ENCODE measurements at places on chromosomes 11 and 22.

- peak; percentile 19 for DNase-seq
These were observed 757 bp downstream of the RNASEH2C start for GRCh38 chr11:65719871-65720210.

DNA sequence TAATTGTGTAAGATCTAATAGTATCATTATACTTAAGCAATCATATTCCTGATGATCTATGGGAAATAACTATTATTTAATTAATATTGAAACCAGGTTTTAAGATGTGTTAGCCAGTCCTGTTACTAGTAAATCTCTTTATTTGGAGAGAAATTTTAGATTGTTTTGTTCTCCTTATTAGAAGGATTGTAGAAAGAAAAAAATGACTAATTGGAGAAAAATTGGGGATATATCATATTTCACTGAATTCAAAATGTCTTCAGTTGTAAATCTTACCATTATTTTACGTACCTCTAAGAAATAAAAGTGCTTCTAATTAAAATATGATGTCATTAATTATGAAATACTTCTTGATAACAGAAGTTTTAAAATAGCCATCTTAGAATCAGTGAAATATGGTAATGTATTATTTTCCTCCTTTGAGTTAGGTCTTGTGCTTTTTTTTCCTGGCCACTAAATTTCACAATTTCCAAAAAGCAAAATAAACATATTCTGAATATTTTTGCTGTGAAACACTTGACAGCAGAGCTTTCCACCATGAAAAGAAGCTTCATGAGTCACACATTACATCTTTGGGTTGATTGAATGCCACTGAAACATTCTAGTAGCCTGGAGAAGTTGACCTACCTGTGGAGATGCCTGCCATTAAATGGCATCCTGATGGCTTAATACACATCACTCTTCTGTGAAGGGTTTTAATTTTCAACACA is 6.4 kb downstream of the BIRC3 start:
- DNase-seq = peak; percentile 57

DNA sequence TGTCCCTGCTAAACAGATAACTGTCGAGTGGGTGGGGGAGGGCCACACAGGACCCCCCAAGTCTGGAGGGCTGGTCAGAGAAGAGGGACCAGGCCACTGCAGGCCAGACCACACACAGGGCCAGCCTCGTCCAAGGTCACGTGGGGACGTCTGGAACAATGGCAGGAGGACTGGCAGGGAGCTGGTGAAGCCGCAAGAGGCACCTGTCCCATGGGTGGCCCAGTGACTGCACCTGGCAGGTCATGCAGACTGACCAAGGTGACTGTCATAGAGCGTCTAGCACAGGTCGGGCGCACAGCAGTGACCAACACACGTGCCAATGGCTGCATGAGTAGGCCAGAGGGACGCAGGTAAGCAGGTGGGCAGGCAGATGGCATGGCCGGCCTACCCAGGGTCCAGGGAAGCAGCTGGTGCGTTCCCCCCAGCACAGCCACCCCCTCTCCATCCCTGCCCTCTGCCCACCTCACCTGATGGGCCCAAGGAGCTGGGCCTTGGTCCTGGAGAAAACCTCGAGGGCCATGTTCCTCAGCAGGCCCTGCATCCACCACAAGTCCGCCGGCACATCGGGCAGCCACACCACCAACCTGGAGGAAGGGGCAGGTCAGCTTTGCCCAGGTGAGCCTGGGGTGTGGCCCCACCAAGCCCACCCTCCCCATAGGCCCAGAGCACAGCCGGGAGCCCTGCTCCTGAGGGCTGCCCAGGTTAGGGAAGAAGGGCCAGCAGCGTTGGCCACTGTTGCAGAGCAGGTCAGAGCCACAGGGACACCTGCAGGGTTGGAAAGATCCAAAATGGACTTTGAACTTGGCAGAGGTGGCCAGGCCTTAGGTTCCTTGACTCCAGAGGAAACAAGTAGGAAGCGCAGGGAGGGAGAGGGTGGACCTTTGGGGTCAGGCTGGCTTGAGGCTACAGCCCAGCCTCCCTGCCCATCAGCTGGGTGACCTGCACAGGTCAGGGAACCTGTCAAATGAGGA is 10.4 kb downstream of the PNPLA5 start:
- no peak for DNase-seq

GRCh38 chr11:98036810-98037209 is 983.9 kb upstream of the CNTN5 start:
- no peak for DNase-seq

GRCh38 chr11:77324508-77324907 is 23.0 kb upstream of the GDPD4 start:
- peak; percentile 29 for DNase-seq

DNA sequence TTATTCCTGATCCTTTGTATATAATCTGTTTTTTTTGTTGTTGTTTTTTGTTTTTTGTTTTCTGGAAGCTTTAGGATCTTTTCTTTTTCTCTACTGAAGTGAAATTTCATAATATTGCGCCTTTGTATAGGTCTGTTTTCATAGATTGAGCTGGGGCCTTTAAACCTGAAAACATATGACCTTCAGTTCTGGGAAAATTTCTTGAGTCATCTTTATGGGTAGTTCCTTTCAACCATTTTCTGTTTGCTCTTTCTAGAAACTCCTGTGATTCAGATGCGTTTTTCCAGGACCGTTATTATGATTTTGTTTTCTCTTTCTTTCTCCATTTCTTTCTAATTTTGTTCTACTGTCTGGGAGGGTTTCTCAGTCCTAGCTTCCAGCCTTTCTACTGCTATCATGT is 43.7 kb downstream of the BSX start:
- no peak for DNase-seq

GRCh38 chr22:20509344-20510047 is 2.1 kb downstream of the MED15 start:
- peak; percentile 91 for DNase-seq

DNA sequence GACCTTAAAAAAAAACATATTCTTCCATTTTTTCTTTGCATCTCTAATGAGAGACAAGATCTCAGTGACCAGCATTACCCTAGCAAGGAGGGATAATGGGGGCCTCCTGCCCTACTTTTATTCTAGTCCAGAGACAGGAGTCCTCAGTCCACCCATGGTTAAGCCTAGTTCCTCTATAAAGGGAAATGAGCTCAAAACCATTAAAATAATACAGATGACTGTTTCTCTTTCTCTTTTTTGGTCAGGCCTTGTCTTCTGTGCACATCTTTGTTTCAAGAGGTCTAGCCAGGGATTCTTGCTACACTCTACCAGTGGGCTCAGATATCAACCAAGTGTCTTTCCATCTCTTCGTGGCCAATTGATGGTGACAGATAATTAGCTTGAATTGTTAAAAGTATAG is 73.1 kb downstream of the MPPED2 start:
- DNase-seq = no peak

GRCh38 chr11:35947437-35947836 is 3.6 kb downstream of the LDLRAD3 start:
- DNase-seq = no peak

- no peak for DNase-seq
These were observed 70.8 kb downstream of the PANX1 start for GRCh38 chr11:94199136-94200130.

DNA sequence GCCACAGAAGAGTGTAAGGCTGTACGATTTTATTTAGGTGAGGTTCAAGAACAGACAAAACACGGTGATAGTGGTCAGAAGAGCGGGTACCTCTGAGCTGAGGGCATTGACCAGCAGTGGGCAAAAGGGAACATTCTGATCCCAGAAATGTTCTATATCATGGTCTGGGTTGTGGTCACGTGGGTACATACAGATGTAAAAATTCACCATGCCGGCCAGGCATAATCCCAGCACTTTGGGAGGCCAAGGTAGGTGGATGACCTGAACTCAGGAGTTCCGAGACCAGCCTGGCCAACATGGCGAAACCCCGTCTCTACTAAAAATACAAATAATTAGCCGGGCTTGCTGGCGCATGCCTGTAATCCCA is 31.1 kb upstream of the GCAT start:
- DNase-seq = no peak

DNA sequence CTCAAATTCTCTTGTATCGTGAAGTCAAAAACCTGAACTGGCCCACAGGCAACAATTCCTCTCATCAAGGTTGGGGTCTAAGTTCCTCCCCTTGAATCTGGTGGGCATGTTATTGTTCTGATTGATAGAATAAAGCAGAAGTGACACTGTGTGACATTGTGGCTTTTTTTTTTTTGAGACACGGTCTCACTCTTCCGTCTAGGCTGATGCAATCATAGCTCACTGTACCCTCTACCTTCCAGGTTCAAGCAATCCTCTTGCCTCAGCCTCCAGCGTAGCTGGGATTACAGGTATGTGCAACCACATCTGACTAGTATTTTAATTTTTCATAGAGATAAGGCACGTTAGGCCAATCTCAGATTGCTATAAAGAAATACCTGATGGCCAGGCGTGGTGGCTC is 8.9 kb upstream of the PELI3 start:
- no peak for DNase-seq

- no peak for DNase-seq
These were observed 369 bp downstream of the DHCR7 start for GRCh38 chr11:71447791-71448256.

- DNase-seq = no peak
These were observed 96.7 kb downstream of the RPS6KA4 start for GRCh38 chr11:64455456-64456261.

DNA sequence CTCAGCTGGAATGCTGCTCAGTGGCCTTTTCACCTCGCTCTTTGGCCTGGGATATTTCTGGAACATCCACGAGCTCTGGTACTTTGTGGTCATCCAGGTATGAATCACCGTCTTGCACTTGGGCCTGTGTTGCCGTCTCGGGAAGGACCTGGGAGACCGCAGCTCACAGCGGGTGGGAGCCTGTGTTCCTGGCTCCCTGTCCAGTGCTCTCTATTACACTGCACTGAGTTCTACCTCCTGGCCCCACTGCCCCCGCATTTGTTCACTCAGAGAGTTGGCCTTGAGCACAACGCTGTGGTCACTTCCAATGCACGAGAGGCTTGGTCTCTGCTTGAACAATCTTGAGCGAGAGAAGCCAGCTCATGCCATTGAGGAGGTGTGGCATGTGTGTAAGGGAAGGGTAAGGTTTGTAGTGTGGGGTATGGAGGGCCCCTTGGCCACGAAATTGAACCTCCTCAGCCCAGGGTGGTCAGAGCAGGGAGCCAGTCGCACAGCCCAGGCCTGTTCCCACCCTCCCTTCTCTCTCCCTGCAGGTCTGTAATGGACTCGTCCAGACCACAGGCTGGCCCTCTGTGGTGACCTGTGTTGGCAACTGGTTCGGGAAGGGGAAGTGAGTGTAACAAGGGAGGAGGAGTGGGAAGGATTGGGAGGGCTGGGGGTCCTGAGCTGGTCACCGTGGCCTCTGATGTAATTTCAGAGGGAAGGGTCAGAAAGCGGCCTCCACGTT is 16.2 kb downstream of the SLC37A2 start:
- no peak for DNase-seq

- no peak for DNase-seq
These were observed 60.5 kb downstream of the CYB5R2 start for GRCh38 chr11:7612661-7613393.

- no peak for DNase-seq
These were observed 6.3 kb downstream of the GLB1L2 start for GRCh38 chr11:134338068-134338467.

DNA sequence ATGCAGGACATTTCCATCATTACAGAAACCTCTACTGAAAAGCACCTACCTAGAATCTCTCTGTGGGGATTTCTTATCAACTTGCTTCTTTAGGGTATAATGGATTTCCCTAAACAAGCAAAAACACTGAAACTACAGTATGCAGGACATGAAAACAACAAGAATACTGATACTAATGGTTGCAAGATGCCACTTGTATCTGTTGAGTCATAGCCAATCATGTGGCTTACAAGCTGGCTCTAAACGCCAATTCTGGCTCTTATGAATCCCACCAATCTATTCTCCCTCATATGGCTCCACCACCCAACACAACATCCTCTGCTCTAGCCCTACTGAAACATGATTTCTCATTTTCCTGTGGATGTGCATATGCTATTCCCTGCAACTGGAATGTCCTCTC is 22.6 kb downstream of the TENM4 start:
- DNase-seq = no peak

GRCh38 chr22:46574438-46574992 is 37.1 kb upstream of the CELSR1 start:
- DNase-seq = no peak

GRCh38 chr22:20927940-20928572 is 10.8 kb downstream of the CRKL start:
- no peak for DNase-seq

DNA sequence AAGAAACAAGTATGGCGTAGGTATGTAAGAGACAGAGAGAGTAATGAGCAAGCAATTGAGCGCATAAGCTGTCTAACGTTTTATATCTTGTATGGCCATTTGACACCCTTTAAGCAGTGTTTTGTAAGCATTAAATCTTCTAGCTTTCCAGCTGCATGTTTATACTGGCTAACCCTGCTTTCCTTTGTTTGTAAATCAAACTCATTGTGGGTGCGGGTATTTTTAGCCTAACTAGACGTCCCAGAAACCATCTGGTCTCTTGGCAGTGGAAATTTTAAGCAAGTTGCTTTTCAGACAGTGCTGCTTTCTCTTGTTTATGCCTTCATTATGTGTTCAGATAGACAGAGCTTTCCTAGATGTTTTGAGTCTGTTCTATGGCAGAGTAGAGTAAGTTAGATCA is 73.5 kb downstream of the RNF169 start:
- DNase-seq = peak; percentile 34

- no peak for DNase-seq
These were observed 830.3 kb downstream of the TBC1D22A start for GRCh38 chr22:47592791-47593190.

DNA sequence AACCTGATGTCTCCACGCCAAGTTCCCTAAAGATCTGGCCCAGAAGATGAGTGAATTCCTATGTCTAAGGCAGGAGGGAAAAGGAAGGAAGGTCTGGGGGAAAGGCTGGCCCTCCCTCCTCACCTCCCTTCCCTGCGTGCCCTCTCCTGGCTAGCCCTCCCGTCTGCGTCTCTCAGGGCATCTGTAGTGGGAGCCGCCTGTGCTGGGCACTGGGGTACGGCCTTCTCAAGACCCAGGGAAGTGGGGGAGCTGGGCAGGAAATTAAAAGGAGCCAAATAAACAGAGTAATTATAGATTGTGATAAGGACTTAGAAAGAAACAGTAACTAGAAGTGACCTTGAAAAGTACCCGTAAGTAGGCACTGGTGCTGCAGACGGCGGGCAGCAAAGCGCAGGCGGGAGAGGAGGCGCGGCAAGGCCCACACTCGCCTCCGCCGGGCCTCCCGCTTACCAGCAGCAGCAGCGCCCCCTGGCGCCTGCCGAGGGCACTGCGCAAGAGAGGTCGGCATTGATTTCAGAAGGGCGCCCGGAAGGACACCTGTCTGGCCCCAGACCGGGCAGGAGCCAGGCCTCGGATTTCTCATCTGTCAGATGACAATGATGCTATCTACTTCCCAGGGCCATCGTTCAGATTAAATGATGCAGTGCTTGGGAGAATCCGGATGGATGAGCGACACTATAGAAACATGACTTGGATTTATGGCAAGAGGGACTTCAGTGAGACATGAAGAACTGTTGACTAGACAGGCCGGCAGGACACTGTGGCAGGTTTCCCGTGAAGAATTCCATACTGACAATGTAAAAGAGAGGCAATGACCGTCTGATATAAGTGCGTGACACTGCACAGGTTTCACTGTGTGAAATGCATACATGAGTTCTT is 7.3 kb downstream of the KCNJ1 start:
- no peak for DNase-seq

Data from HFFc6 (cell line).